ENCODE measurements at places on chromosomes 11 and 22.
A peak's percentile ranks its signal among the peaks of the same experiment; 100 is the strongest.

DNA sequence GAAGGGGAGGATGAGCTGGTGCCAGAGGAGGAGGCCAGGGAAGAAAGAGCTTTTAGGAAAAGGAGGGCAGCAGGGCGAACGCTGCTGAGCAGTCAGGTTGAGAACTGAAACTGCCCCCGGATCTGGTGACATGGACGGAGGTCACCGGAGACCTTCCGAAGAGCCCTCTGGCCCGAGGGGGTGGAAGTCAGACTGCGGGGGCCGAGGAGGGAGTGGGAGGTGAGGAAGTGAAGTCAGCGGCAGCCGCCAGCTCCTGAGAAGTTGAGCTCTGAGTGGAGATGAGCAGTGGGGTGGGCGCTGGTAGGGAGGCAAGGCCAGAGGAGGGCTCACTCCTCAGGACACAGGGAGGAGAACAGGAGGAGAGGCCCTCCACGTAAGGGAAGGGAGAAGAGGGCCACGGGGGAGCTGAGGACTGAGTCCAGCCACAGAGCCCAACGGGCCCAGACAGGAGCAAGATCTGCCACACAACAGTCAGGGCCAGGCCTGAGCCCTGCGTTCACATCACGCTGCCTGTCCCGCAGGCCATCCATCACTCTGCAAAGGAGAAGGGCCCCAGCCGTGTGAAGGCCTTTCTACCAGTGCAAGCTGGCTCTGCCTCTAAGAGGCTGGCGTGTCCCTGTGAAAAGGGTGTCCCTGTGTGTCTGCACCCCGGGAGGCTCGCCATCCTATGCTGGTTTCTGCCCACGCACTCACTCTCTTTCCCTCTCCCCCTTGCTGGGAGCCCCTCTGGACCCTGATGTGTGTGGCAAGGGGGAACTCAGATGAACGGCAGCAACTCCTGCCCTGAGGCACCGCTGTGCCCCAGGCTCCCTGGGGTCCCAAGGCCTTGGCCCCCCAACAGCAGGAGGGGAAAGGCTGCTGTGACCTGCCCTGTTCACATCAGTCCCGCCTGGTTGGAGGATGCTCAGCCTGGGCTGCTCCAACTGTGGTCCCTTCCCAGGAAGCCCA, 19.0 kb upstream of the LRRC32 start:
- DNase-seq, result peak; percentile 97

GRCh38 chr22:47036352-47036751, 273.9 kb downstream of the TBC1D22A start:
- DNase-seq, result no peak

DNA sequence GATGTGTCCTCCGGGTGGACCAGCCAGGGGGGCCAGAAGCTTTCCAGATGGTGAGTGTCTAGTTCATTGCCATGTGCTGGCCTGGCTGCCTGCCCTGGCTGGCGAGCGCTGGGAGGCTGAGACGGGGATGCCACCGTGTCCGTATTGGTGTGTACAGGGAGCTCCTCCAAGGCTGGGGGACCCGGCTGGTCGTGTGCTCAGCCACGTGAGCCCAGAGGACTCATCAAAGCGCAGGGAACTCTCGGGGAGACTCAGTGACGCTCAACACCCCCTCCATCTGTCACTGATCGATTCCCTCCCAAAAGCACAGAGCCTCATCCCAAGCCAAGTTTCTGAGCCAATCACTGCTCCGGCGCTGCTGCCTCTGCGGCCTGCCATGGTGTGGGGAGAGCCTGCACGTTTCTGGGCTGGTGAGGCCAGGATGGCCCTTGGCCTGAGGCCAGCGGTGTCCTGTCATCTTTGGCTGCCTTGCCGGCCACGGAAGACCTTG, 423.7 kb downstream of the SHANK2 start:
- DNase-seq, result no peak

DNA sequence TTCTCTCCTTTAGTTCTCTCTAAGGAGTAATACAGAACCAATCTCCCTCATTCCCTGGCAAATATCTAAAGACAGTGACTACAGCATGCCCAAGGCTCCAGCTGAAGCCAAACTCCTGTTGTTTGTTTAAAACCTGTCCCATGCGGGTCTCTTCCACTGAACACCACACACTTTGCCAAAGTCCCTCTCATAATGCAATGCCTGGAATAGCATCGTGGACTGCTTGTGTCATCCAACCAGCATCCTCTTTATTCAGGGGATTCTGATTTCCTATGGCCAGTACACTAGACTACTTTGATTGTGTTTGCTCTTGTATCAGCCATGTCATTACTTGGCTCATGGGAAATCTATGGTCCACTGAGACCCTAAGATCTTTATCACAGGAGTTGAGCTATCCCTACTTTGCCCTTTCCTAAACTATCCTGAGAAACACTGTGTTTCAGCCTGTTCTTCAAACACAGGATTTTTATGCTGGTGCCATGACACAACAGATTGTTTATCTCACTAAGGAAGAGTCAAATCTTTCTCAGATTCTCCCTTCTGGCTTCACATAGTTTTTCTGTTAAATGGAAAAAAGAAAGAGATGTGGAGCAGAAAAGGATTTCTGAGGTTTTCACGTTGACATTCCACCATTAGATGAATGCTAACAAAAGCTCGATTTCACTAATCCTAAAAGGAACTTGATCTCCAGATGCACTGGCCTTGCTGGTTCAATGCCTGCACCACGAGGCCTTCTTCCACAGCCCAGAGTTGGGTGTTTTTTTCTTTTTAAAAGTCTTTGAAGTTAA, 15.9 kb upstream of the IRAG1 start:
- DNase-seq, result no peak

DNA sequence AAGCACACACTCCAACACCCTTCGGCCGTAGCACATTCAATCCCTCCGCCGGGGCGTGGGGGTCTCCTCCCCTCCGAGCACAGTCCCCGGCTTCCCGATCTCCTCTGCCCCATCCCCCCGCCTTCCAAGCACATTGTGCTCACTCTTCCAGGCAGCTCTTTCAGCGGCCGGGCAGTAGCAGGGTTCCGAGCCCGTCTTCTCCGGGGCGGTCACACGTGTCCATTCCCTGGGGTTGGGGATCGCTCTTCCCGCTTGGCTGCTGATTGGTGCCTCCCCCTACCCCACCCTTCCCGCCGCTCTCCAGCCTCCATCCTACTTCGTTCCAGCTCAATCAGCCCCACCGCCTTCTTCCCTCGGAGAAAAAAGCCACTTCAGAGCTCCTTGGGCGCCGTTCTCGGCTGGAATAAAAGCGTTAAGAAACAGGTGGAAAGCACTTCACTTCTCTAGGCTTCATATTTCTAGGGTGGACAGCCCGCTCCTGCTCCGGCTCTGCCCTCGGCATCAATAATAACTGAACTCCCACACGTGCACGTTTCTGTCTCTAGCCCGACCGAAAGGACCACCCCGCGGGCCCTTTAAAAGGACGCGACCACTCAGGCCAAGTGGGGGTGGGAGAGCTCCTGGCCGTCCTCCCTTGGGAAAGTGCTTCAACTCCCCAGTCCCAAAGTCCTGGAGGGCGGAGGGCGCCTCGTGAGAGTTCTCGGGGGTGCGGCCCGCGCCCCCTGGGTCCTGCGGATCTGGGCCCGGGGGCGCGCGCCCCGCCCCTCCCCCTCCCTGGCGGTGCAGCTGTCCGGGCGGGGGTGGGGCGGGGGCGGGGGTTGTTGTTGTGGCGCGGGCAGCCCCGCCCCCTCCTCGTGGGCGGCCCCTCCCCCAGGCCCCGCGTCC, 464 bp upstream of the CECR2 start:
- no peak for DNase-seq
